HS-27A (cell line): ENCODE measurements at places on chromosomes 16 and 17.

GRCh38 chr17:44820631-44821212, 9.4 kb downstream of the GJC1 start:
- DNase-seq = no peak

DNA sequence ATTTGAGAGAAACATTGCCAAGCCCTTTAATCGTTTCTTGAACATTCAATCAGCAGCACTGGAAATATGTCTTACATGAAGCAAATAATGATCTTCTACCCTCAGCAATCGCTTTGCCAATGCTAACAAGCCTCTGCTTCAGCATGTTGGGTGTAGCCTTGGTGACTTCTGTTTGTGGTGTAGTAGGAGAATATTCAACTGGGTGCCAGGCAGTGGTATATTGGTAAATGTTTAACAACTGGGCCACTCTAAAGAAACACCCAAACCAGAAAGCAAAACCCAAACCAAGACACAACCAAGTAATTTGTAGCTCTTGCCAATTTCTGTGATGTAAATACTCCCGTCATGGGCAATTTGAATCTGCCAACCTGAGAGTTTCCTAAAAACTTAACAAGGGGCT, 9.7 kb downstream of the CDH13 start:
- DNase-seq = no peak

- no peak for DNase-seq
These were observed 16.9 kb upstream of the TNFRSF13B start for GRCh38 chr17:16988749-16989229.

DNA sequence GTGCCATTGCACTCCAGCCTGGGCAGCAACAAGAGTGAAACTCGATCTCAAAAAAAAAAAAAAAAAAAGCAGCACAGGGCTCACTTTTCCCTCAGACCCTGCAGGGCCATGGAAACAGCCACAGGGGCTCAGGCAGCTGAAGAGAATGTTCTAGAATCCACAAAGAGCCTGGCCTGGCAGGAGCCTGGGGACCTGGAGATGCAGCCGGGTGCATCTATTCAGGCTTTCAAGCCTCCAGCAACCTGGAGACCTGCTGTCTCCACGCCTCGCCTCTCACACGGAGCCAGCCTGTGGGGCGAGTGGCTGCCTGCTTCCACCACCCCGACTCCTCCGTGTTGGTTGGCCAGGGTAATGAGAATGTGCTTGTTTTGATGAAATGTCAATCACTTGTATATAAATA, 44.0 kb upstream of the MEAK7 start:
- no peak for DNase-seq

DNA sequence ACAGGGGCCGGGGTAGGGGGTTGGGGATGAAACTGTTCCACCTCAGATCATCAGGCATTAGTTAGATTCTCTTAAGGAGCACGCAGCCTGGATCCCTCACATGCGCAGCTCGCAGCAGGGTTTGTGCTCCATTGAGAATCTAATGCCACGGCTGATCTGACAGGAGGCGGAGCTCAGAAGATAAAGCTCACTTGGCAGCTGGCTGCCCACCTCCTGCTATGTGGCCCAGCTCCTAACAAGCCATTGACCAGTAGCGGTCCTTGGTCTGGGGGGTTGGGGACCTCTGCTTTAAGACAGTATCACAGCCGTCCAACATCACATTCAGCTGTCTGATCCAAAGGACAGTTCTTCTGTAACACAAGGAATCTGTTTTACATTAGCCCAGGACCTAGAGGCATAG, 62.5 kb downstream of the SLC39A11 start:
- no peak for DNase-seq

GRCh38 chr16:3598236-3598635, 13.2 kb downstream of the SLX4 start:
- no peak for DNase-seq

- DNase-seq = no peak
These were observed 439.8 kb upstream of the DYNLRB2 start for GRCh38 chr16:80100846-80101451.
